ENCODE measurements at places on chromosomes 5 and 9.

DNA sequence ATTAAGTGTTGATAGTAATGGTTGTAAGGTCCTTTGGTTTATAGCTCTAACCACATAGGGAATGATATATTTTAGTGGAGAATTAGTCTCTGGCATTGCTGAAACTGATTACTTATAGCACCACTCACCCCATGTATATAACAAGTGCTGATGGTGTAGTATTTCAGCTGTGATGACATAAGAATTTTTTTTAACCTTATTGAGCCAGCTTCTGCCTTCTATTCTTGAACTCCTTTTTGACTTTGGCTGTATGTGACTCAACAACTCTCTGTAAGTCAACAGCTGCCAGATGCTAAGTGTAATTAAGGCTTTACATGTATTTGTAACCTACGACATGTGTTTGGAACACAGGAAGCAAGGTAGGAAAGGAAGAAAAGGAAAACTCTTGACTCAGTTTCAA, 929.6 kb upstream of the WWC1 start:
- no peak for DNase-seq

DNA sequence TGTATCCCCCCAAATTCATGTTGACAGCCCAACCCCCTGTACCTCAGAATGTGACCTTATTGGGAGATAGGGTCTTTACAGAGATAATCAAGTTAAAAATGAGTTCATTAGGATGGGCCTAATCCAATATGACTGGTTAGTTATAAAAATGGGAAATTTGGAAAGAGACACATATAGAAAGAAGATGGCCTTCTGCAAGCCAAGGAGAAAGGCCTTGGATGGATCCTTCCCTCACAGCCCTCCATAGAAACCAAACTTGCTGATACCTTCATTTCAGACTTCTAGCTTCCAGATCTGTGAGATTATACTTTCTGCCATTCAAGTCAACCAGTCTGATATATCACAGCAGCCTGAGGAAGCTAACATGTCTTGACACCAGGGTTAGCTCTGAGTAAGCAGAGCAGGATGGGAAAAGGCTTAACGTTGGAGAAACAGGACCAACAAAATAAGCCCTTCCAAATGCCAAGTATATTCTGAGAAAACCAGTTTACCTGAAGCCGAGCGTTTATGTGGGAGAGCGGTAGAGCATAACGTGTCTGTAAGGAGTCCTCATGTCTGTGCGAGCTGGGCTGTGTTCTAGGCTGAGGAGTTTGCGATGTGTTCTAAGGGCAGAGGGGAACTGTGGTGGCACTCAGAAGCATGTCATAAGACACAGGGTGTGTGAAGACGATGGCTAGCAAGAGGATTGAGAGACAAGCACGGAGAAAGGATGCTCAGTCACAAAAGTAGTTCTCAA, 206.1 kb downstream of the PIK3R1 start:
- DNase-seq, result no peak

DNA sequence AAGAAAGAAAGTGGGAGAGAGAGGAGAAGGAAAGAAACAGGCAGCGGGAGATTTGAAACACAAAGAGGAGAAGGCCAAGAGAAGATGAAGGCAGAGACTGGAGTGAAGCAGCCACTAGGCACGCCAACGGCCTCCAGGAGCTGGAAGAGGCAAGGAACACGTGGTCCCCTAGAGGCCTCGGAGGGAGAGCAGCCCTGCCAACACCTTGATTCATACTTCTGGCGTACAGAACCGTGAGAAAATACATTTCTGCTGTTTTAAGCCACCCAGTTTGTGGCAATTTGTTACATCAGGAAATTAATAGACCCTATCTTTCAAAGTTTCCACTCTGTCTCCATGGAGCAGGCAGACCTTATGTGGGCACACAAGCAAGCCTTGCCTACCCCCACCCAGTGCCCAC, 133.4 kb downstream of the ACTL7B start:
- no peak for DNase-seq

DNA sequence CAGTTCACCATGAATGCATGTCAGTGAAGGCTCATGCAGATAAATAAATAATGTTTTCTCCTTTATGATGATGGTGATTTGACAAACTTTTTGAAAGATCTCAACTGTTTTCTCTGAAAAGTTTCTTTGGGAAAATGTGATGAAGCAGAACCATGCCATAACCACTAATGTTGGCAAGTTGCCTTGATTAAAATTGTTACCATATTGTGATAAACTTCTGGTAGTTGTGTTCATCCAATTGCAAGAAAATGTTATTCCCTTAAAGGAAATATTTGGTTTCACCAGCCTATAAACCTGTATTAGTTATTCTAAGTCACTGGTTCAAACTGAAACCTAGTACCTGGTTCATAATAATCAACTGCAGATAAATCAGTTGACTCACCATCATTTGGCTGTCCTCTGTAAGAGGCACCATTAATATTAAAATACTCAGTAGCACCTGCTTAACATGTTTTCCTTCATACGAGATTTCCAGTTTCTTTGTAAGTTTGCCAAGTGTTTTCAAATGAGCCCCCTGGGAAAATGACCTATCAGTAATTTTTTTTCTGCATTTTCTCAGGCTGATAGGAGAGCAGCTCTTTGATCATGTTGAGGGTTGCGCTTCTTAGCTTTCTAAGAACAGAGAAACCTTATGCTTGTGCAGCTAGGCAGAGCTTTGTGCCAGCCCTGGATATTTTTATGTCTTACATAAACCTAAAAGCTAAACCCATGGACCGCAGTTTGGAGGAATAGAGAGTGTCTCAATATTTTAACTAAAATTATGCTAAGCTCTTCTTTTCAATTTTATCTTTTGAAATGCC, 88.0 kb downstream of the LURAP1L start:
- DNase-seq, result no peak

GRCh38 chr5:181200816-181201215, 4.2 kb downstream of the TRIM7 start:
- no peak for DNase-seq

Measured in COLO829 (cell line).